RCC 7860 (cell line): ENCODE measurements at places on chromosomes 16 and 17.

DNA sequence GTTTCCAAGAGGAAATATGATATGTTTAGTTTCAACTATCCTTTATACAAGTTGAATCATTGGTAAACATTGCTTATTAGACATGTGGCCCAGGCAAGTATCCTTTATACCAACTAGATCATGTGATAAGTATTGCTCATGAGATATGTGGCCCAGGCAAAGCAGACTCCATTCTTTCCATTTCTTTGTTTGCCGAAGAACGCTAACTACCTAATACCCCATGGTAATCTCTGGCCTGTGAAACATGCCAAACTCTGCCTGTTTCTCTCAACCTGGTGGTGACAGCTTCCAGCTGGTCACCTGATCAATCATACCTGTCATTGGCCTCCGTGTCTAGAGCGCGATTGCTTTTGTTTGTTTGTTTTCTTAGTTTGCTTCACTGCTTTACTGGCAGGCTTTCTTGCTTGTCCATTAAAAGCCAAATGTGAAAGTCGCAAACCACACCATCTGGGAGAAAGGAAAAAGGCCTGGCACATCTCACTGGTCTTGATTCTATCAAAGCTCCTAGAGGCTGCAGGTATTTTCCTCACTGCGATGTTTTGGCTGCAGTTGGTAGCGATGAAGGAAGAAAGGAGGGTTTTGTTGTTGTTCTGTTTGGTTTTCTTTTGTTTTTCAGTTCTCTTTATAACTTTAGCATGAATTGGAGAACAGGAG, 686.2 kb downstream of the KCNJ2 start:
- DNase-seq, result no peak

GRCh38 chr17:74012465-74012864, 191.0 kb upstream of the RPL38 start:
- DNase-seq, result no peak

DNA sequence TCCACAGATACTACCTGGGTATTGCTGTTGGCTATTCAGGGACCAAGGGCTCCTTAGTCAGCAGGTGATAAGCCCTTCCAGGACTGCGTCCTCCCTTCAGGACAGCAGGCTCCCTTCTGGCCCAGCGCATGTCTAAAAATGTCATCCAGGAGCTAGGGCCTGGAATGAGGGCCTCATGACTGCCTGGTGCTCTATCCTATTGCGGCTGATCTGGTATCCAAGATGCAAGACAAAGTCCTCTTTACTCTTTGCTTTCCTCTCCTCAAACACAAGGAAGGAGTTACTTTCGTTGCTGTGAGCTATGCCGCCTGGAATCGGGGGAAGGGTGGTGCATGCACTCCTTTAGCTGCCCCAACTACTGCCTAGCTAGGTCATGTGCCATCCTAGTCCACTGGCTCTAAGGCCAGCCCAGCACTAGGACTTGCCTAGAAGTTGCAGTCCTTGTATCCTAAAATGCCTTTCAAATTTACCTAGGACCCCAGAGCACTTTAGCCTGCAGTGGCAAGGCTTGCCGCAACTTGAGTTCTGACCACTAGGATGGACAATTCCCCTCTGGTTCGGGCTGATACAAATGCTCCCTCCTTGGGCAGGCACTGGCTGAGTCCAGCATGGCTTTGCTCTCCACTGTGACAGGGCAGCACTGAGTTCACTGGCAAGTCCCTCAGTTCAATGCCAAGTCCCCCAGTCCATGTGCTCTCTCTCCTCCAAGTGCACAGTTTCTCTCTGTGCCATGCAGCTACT, 10.1 kb upstream of the TMEM219 start:
- DNase-seq, result no peak

GRCh38 chr17:47978324-47978723, 7.4 kb downstream of the CDK5RAP3 start:
- peak; percentile 17 for DNase-seq

DNA sequence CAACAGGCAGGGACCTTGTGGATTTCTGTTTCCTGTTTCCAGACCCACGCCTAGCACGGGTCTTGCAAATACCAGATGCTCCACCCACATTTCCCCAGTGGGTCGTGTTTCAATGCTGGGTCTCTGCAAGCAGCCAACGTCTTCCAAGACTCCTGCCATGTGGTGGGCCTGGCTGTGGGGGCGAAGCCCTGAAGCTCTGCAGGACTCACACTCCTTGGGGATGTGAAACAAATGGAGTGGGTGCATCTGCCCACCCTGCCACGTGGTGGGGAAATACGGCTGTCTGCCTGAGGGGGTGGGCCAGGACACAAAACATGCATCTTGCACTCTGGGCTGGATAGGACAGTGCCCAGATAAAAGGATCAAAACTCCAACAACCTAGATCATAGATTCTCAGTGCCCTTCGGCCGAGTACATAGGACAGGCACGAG, 32.6 kb downstream of the FA2H start:
- no peak for DNase-seq

GRCh38 chr16:48537909-48538745, 71.9 kb downstream of the N4BP1 start:
- DNase-seq, result no peak
